ENCODE measurements at places on chromosomes 16 and 17.
A peak's percentile ranks its signal among the peaks of the same experiment; 100 is the strongest.

- DNase-seq = no peak
Measured at GRCh38 chr17:72608436-72608835, 484.1 kb downstream of the SLC39A11 start.

- DNase-seq = no peak
Measured at GRCh38 chr17:47739150-47739549, 6.1 kb downstream of the TBX21 start.

- no peak for DNase-seq
Measured at GRCh38 chr17:71107136-71107535, 937.8 kb downstream of the KCNJ2 start.

GRCh38 chr17:57651996-57652395 is 93.1 kb downstream of the CCDC182 start:
- no peak for DNase-seq

DNA sequence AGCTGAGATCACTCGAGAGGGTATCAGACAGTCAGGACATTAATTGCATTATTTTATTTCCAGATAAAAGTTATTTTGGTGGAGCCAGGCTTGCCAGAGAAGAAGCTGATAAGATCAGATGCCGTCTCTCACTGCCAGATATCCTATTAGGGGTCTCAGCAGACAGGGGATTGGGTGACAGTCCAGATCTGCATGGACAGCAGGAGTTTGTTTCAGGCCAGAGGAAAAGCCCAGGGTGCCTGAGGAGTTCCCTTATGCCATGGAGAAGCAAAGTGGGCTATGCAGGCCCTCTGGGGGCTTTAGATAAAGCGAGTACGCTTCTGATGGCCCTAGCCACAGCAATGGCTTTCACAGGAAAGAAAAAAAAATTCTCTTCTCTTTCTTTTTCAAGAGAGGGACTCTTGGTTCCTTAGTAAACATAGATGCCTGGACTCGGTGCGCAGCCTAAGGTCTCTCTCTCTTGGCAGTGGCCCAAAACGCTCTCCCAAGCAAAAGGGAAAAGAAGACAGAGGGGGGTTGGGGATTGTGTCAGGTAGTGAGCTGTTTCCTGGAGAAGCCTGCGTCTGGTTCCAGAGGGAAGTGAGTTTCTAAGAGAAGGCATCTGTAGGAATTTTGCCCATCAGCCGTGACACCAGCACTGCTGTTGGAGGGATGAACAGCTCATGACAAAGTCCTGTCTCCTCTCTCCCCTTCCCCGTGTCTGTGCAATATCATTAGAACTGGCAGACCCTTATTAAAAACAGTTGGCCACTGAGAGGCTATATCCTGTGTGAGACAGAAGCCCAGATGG is 166.3 kb upstream of the FOXF1 start:
- DNase-seq = no peak

DNA sequence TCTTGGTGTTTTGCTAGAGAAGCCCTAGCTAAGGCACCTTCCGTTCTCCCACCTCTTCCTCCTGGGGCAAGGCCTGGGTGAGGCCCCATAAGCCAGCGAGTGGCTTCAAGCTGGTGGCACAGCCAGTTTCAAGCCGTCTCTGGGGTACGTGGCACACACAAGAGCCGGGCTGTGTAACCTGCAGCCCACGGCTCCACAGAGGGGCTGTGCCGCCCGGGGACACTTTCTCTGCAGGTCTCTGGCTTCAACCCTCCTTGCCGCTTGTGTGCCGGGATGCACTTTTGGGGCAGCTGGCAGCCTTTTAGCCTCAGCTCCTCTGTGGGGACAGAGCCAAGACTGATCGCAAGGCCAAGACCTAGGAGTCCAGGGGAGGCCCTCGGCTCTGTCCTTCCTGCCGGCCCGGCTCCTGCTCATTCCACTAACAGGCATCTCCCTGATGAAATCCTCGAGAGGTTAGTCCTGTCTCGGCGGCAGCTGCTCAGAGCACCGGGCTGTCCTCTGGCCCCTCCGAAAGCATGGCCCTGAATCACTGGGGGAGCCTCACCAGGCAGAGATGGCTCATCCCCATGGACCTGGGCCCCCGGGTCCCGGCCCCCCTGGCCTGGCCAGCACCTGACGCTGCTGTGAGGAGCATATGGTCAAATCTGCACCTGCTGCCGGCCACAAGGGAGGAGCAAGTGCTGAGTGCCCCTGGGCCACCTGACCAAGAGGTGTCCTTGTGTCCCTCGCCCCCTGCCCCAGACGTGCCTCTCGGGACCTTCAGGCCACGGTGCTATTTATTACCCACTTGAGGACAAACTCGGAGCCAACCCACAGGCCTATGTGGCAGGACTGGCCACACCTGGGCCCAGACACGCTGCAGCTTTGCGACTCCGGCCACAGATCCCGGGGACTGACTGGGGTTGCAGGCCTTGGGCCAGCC is 98.5 kb downstream of the METRNL start:
- DNase-seq = no peak

DNA sequence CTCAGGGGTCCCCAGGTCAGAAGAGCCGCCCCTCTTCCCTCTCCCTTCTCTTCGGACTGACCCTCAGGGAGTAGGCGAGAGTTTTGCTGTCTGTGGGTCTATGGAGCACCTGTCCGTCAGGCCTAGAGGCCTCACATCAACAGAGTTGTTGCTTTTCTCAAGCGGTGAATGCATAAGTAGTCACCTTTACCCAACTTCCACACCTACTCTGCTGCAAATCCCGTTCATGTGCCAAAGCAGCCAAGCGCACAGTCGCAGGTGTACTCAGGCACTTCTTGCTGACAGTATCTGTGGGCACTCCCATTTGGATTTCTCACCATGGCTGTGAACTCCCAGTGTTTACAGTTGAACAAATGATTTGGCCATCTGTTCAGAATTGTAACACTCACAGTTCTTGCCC is 4.0 kb upstream of the FA2H start:
- no peak for DNase-seq

DNA sequence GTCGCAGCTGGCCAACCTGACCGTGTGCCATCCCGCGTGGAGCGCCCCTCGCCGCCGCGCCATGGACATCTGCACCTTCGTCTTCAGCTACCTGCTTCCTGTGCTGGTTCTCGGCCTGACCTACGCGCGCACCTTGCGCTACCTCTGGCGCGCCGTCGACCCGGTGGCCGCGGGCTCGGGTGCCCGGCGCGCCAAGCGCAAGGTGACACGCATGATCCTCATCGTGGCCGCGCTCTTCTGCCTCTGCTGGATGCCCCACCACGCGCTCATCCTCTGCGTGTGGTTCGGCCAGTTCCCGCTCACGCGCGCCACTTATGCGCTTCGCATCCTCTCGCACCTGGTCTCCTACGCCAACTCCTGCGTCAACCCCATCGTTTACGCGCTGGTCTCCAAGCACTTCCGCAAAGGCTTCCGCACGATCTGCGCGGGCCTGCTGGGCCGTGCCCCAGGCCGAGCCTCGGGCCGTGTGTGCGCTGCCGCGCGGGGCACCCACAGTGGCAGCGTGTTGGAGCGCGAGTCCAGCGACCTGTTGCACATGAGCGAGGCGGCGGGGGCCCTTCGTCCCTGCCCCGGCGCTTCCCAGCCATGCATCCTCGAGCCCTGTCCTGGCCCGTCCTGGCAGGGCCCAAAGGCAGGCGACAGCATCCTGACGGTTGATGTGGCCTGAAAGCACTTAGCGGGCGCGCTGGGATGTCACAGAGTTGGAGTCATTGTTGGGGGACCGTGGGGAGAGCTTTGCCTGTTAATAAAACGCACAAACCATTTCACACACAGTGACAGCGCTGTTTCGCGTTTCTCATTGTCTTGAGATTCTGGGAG is 2.0 kb upstream of the ZACN start:
- DNase-seq = no peak

GRCh38 chr17:4425398-4425797 is 8.3 kb upstream of the SPNS3 start:
- DNase-seq = no peak

DNA sequence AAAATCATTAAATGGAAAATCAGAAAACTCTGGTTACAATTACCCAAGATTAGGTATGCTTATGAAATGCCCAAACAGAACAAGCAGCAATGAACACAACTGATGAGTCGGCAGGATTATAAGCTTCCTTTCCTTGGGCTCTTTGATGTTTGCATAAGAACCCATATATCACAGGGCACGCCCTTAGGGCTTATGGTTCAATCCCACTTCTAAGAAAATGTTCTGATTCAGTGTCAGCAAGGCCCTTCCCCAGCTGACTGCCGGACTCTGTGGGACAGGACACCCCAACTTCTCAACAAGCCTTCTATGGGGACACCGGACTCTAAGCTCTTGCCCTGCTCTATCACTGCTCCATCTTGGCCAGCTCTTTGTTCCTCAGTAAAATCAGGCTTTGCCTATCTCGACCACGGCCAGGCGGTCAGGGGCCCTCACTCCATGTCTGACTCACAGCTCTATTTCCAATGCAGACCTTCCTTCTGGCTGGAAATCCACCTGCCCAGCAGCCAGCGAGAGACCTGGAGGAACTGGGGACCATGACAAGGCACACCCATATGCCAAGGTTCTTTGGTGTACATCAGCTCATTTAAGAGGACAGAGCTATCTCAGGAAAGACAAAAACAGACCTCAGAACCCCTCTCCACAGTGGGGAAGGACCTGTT is 26.8 kb downstream of the LITAFD start:
- no peak for DNase-seq

- no peak for DNase-seq
Measured at GRCh38 chr17:35051183-35051578, 12.3 kb downstream of the RFFL start.

GRCh38 chr17:39979893-39980350 is 685 bp upstream of the PSMD3 start:
- DNase-seq = no peak

DNA sequence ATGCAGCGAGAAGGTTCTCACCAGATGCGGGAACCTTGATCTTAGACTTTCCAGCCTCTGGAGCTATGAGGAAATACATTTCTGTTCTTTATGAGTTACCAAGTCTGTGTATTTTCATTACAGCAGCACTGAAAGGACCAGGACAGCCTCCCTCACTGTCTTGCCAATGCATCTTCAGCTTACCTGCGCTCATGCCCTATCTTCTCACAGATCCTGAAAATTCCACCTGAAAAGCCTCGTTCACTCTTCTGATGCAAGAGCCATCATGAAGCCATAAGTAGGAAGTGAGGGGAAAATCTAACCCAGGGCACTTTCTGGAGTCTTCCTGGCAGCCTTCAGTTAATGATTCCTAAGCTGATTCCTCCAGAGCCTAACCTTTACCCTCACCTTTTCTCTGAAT is 194.0 kb downstream of the SALL1 start:
- DNase-seq = no peak

GRCh38 chr16:59259950-59260319 is 525.8 kb upstream of the GOT2 start:
- DNase-seq = no peak

- DNase-seq = no peak
Measured at GRCh38 chr17:75875940-75876189, 2.5 kb downstream of the TRIM47 start.

DNA sequence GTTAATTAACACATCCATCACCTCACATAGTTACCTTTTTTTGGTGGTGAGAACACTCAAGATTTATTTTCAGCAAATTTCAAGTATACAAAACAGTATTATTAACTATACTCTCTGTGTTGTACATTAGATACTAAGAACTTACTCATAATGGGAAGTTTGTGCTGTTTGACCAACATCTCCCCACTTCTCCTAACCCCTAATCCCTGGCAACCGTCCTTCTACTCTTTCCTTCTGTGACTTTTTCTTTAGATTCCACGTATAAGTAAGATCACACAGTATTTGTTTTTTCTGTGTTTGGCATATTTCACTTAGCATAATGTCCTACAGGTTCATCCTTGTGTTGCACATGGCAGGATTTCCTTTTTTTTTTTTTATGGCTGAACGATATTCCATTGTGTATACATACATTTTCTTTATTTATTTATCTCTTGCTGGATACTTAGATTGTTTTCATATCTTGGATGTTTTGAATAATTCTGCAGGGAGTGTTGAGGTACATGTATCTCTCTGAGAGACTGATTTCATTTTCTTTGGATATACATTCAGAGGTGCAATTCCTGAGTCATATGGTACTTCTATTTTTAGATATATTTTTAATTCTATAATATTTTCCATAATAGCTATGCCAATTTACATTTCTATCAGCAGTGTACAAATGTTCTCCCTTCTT is 19.0 kb downstream of the PPM1D start:
- DNase-seq = no peak

DNA sequence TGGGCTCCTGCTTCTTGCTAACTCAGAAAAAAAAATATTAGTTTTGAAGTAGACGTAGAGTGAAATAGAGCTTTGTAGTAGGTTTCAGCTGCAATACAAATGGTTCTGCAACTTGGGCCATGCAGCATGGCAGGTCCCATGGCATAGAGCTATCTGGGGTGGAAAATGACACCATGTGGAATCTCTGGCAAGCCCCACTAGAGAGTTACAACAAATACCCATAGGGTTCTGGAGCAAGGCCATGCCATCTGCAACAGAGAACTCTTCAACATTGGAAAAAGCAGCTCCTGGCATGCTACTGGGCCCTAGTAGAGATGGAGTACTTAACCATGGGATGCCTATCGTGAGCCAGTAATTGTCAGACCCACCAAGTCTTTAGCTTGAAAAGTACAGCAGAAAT is 25.3 kb upstream of the RBBP6 start:
- no peak for DNase-seq

DNA sequence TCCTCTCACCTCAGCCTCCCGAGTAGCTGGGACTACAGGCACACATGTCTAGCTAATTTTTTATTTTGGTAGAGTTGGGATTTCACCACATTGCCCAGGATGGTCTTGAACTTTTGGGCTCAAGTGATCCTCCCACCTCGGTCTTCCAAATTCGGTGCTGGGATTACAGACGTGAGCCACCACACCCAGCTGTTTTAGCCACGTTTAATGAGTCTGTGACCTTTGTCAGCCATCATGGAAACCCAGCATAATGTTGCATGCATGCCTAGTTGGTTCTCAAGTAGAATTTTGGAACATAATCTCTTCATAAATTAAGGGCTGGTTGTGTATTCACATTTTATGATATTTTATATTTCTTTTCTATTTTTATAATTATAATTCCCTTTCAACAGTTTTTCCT is 42.0 kb downstream of the GOSR1 start:
- no peak for DNase-seq

- peak; percentile 27 for DNase-seq
Measured at GRCh38 chr17:50626037-50626574, 8.6 kb upstream of the ABCC3 start.

DNA sequence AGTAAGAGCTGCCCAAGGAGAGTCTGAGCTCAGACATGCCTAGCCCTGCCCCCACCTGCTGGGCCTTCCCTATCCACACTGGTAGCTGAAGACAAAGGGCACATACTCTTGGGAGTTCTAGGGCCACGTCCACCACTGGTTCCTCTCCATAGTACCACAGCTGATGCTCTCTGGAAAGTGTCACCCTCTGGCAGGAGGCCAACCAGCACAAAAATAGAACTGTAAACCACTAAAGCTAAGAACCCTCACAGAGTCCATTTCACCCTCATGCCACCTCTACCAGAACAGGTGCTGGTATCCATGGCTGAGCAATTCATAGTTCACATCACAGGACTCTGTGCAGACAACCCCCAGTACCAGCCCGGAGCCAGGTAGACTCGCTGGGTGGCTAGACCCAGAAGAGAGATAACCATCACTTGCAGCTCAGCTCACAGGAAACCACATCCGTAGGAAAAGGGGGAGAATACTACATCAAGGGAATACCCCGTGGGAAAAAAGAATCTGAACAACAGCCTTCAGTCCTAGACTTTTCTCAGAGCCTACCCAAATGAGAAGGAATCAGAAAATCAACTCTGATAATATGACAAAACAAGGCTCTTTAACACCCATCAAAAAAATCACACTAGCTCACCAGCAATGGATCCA is 115.3 kb downstream of the CEP112 start:
- DNase-seq = no peak

All from activated CD8-positive, alpha-beta memory T cell treated with anti-CD3 and anti-CD28 coated beads for 1 hour (primary cell).